RWPE2 (cell line): ENCODE measurements at places on chromosomes 1 and 21.

DNA sequence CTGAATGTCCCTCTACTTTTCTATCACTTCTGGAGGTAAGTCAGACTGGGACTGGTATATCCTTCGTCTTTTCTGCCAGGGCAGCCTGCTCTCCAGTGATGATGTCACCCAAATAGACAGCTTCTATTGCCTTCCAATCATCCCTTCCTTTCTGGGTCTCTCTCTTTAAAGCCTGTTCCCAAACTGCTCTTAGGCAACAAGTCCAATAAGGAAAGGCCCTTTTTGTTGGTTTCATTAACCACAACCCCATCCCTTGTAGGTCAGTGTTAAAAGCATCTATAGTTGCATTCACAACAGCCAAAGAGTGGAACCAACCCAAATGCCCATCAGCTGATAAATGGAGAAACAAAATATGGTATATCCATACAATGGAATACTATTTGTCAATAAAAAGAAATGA lies 114.4 kb downstream of the CNIH3 start:
- no peak for DNase-seq
- no peaks in the 10 kb centered on the region for H3K36me3 ChIP-seq
- no peak overlapping the region for H3K27ac ChIP-seq
- H3K27me3 ChIP-seq: no peaks in the 10 kb centered on the region
- H3K4me1 ChIP-seq: no peaks in the 10 kb centered on the region
- H3K4me3 ChIP-seq: no peak overlapping the region

GRCh38 chr1:109864047-109864822 lies 46.4 kb upstream of the CSF1 start:
- no peaks in the 10 kb centered on the region for H3K27me3 ChIP-seq
- H3K4me1 ChIP-seq: no peaks in the 10 kb centered on the region
- DNase-seq: no peak
- no peak overlapping the region for H3K27ac ChIP-seq

- H3K4me3 ChIP-seq: no peak overlapping the region
- 0 out of 2 replicates have a peak, but pooled peaks cover 4% of the 10 kb centered on the region for H3K36me3 ChIP-seq
- H3K4me1 ChIP-seq: no peaks in the 10 kb centered on the region
- H3K27me3 ChIP-seq: no peaks in the 10 kb centered on the region
Measured at GRCh38 chr1:62590255-62590969, 6.9 kb upstream of the ANGPTL3 start.

GRCh38 chr1:248625166-248625565 lies 9.7 kb downstream of the OR2T11 start:
- no peak overlapping the region for H3K27ac ChIP-seq
- no peaks in the 10 kb centered on the region for H3K4me1 ChIP-seq
- H3K36me3 ChIP-seq: no peaks in the 10 kb centered on the region
- no peak for DNase-seq

GRCh38 chr1:161013488-161014230 lies 7.3 kb downstream of the F11R start:
- peaks cover 45% of the 10 kb centered on the region for H3K4me1 ChIP-seq
- H3K36me3 ChIP-seq: peaks cover 40% of the 10 kb centered on the region
- H3K4me3 ChIP-seq: no peak overlapping the region
- H3K27me3 ChIP-seq: no peaks in the 10 kb centered on the region
- H3K27ac ChIP-seq: peak overlapping the region; percentile 89
- peak; percentile 95 for DNase-seq

GRCh38 chr1:205665201-205666045 lies 14.9 kb downstream of the SLC45A3 start:
- DNase-seq: no peak
- no peaks in the 10 kb centered on the region for H3K27me3 ChIP-seq
- no peak overlapping the region for H3K4me3 ChIP-seq
- H3K4me1 ChIP-seq: peaks cover 29% of the 10 kb centered on the region
- no peaks in the 10 kb centered on the region for H3K36me3 ChIP-seq

GRCh38 chr1:53038566-53038965 lies 23.4 kb upstream of the PODN start:
- no peak overlapping the region for H3K4me3 ChIP-seq
- no peak for DNase-seq
- H3K27ac ChIP-seq: no peak overlapping the region
- no peaks in the 10 kb centered on the region for H3K4me1 ChIP-seq

GRCh38 chr1:101088431-101088830 lies 62.8 kb upstream of the DPH5 start:
- no peak for DNase-seq
- no peaks in the 10 kb centered on the region for H3K36me3 ChIP-seq
- H3K27ac ChIP-seq: no peak overlapping the region
- no peaks in the 10 kb centered on the region for H3K27me3 ChIP-seq
- H3K4me3 ChIP-seq: no peak overlapping the region
- H3K4me1 ChIP-seq: no peaks in the 10 kb centered on the region

GRCh38 chr1:72936151-72936740 lies 653.9 kb upstream of the NEGR1 start:
- H3K36me3 ChIP-seq: no peaks in the 10 kb centered on the region
- peaks cover 34% of the 10 kb centered on the region for H3K4me1 ChIP-seq
- H3K4me3 ChIP-seq: no peak overlapping the region
- no peaks in the 10 kb centered on the region for H3K27me3 ChIP-seq
- no peak for DNase-seq
- H3K27ac ChIP-seq: peak overlapping the region; percentile 70

DNA sequence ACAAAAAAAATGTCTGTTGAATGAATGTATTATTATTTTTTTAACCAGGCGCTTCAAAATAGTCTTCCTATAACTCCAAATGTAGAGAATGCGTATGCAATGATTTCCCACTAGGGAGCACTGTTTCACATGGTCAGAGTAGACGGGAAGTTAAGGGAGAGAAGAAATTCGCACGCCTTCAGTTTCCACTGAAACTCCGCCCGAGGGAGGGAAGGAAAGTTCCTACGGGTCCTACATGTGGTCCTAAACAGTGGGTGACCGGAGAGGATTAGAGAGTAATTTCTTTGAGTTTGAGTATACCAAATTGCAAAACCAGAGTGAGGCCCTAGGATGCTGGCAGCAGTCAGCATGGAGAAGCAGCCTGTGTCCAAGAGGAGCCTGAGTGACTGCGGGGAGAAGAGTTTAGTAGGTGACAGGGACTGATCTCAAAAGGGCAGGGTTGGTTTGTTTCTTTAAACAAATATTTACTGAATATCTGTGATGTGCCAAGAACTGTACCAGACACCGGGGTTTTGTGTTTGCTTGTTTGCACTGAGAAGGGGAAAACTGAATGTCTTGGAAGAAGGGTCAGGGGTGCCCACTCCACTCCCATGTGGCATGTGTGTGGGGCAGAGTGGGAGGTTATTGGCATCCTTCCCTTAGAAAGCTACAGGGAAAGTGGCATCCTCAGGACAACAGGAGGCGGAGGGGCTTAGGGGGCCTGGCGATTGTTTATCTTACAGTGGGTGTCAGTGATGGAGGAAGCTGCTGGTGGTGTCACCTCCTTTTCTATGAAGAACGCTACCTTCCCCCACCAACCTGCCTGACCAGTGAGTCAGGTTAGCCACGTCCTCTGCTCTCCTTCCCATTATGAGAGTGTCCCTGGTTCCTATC lies 22.8 kb downstream of the RNU5D-1 start:
- no peak for DNase-seq
- no peak overlapping the region for H3K4me3 ChIP-seq
- no peaks in the 10 kb centered on the region for H3K27me3 ChIP-seq

GRCh38 chr1:162389021-162389818 lies 7.7 kb downstream of the C1orf226 start:
- H3K4me3 ChIP-seq: no peak overlapping the region

DNA sequence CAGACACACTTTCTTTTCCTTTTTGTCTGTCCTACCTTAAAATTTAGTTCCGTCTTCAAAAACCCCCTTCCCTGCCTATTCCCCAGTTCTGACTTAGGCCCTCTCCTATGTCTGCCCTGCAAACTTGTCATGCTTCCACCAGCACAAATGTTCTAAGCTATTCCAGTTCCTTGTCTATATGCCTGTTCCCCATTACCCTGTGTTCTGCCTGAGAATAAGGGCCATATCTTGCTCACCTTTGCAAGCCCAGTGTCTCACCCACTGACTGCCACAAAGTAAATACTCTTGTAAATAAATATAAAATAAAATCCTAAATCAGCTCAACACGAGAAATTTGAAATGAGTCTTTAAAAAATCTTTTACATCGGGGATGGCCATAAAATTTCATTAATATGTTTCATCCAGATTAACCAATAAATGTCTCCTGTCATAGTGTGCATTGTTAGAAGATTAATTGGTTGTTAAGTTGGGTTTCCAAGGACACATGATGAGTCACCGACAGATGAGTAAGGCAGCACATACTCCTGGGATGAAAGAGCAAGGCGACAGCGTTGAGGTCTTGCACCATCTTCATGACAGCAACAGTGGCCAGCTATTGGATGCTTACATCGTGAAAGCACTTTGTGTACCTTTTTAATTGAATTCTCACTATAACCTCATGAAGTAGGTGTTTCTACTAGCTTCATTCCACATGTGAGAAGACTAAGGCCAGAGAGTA lies 92.6 kb upstream of the NGF start:
- H3K27ac ChIP-seq: peak overlapping the region; percentile 29
- no peaks in the 10 kb centered on the region for H3K36me3 ChIP-seq
- no peak overlapping the region for H3K4me3 ChIP-seq
- peaks cover 26% of the 10 kb centered on the region for H3K4me1 ChIP-seq
- peak; percentile 84 for DNase-seq
- no peaks in the 10 kb centered on the region for H3K27me3 ChIP-seq

- no peaks in the 10 kb centered on the region for H3K4me1 ChIP-seq
- no peak overlapping the region for H3K4me3 ChIP-seq
- H3K27me3 ChIP-seq: no peaks in the 10 kb centered on the region
- no peaks in the 10 kb centered on the region for H3K36me3 ChIP-seq
- H3K27ac ChIP-seq: no peak overlapping the region
Measured at GRCh38 chr1:29990304-29990703, 733.1 kb downstream of the MATN1 start.

GRCh38 chr1:211183747-211184313 lies 49.9 kb upstream of the KCNH1 start:
- no peaks in the 10 kb centered on the region for H3K36me3 ChIP-seq
- H3K27me3 ChIP-seq: no peaks in the 10 kb centered on the region
- H3K4me1 ChIP-seq: no peaks in the 10 kb centered on the region
- no peak overlapping the region for H3K4me3 ChIP-seq
- DNase-seq: no peak

DNA sequence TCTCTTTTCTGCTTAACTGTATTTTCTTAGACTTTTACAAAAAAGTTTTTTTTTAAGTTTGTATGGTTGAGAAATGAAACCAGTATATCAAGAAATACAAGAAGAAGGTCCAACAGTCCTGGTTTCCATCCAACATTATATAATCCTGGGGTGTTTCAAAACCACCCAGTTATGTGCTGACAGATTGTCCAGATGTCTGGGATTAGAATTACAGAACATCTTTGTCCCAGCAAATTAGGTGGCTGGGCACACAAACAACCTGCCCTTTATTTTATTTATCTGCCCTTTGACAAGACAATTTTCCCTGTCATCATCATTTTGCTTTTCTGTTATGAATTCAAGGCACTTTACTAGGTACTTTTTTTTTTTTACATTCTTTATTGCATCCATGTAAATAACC lies 622.1 kb downstream of the PLPP3 start:
- H3K27me3 ChIP-seq: no peaks in the 10 kb centered on the region
- no peaks in the 10 kb centered on the region for H3K4me1 ChIP-seq
- no peak overlapping the region for H3K27ac ChIP-seq
- no peak for DNase-seq
- no peak overlapping the region for H3K4me3 ChIP-seq
- no peaks in the 10 kb centered on the region for H3K36me3 ChIP-seq

DNA sequence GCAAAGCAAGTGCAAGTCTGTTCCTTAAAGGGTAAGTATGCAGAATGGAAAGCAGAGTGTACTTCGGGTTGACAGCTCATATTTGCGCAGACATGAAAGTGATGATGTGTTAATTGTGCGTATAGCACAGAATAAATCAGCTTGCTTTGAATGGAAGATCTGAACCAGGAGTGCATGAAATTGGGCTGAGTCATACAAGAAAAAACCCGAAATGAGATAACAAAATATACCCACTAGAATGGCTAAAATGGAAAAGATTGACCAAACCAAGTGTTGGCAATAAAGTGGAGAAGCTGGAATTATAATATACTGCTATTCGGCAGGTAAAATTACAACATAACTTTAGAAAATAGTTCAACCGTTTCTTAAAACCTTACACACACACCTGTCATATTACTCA lies 28.5 kb downstream of the CR1L start:
- H3K4me1 ChIP-seq: no peaks in the 10 kb centered on the region
- H3K27ac ChIP-seq: no peak overlapping the region
- H3K27me3 ChIP-seq: peaks cover 38% of the 10 kb centered on the region
- no peak for DNase-seq
- no peak overlapping the region for H3K4me3 ChIP-seq
- no peaks in the 10 kb centered on the region for H3K36me3 ChIP-seq

GRCh38 chr1:50915621-50916020 lies 44.4 kb downstream of the FAF1 start:
- H3K4me3 ChIP-seq: no peak overlapping the region
- H3K4me1 ChIP-seq: no peaks in the 10 kb centered on the region
- H3K27me3 ChIP-seq: no peaks in the 10 kb centered on the region

GRCh38 chr1:248812736-248813425 lies 12.8 kb downstream of the SH3BP5L start:
- H3K4me3 ChIP-seq: no peak overlapping the region
- H3K27me3 ChIP-seq: no peaks in the 10 kb centered on the region
- H3K27ac ChIP-seq: no peak overlapping the region
- H3K36me3 ChIP-seq: peaks cover 9% of the 10 kb centered on the region
- no peaks in the 10 kb centered on the region for H3K4me1 ChIP-seq

- H3K36me3 ChIP-seq: no peaks in the 10 kb centered on the region
- no peak for DNase-seq
- no peak overlapping the region for H3K27ac ChIP-seq
- H3K4me3 ChIP-seq: no peak overlapping the region
- H3K27me3 ChIP-seq: no peaks in the 10 kb centered on the region
- H3K4me1 ChIP-seq: no peaks in the 10 kb centered on the region
Measured at GRCh38 chr1:173562813-173563212, 40.1 kb downstream of the SLC9C2 start.

DNA sequence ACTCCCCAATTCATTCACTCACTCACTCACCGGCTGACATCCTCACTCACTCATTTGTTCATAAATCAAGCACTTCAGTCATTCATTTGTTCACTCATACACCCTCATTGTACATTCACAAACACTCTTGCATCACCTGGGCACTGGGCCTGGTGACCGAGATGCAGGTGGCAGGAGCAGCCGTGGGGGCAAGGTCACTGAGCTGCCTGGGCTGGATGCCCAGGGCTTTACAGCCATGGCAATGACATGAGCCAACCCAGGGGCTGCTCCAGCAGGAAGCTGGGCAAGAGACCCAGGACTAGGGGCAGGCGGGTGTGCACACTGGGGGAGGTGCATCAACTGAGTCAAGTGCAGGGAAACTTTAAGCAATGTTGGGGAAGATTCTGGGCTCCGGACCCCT lies 113.6 kb upstream of the IGSF21 start:
- no peaks in the 10 kb centered on the region for H3K4me1 ChIP-seq
- no peaks in the 10 kb centered on the region for H3K36me3 ChIP-seq
- DNase-seq: no peak
- H3K27ac ChIP-seq: no peak overlapping the region
- H3K4me3 ChIP-seq: no peak overlapping the region
